ENCODE measurements at places on chromosomes 6 and 20.

DNA sequence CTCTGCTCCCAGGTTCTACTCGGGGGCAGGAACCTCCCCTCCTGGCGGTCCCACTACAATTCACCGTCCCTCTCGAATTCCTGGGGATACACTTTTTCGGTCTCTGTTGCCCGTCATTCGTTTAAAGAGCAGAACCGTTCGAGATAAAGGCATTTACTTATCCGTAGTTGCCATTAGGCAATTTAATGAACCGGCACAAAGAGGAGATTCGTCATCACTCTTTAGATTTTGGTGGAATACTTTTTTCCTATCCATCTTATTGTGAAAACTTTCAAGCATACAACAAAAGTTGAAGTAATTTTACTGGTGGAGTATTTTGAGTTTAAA, 1.2 kb upstream of the CD24 start:
- no peak for DNase-seq

DNA sequence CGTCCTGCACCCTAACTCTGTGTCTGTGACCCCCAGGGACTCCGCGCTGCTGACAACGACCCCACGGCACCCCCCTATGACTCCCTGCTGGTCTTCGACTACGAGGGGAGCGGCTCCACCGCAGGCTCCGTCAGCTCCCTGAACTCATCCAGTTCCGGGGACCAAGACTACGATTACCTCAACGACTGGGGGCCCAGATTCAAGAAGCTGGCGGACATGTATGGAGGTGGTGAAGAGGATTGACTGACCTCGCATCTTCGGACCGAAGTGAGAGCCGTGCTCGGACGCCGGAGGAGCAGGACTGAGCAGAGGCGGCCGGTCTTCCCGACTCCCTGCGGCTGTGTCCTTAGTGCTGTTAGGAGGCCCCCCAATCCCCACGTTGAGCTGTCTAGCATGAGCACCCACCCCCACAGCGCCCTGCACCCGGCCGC, 129.0 kb downstream of the TAF4 start:
- no peak for DNase-seq

- no peak for DNase-seq
These were observed 40.5 kb downstream of the RREB1 start for GRCh38 chr6:7148100-7148822.

GRCh38 chr6:130740308-130740707, 86.9 kb upstream of the SMLR1 start:
- no peak for DNase-seq

GRCh38 chr20:23438661-23439060, 824 bp upstream of the CSTL1 start:
- DNase-seq: no peak

Data from stimulated activated CD4-positive, alpha-beta T cell treated with anti-CD3 and anti-CD28 coated beads, Interleukin-15, amount 100 ng/mL, for 48 hours (primary cell).